ENCODE measurements at places on chromosomes 4 and X.
A peak's percentile ranks its signal among the peaks of the same experiment; 100 is the strongest.

GRCh38 chr4:83331956-83332355 is 2.7 kb downstream of the HPSE start:
- no peak for DNase-seq

DNA sequence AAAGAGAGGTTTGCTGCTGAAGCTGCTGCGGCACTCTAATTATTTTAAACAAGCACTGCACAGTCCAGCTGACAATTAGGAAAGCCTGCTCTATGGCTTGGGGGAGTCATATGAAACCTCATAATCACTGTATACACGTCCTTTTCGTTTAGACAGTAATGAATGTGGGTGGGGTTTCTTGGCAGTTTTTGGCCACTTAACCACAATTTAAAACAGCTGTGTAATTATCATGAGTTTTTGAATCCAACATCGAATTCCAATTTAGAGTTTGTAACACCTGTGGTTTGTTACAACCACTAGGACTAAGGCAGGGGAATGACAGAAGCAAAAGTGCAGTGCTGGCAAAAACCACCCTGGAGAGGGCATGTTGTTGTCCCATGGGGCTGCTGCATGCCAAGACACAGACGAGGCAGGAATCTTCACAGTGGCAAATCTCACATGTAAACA is 99.5 kb downstream of the CXXC4 start:
- DNase-seq, result no peak

GRCh38 chrX:39196192-39197102 is 395.2 kb downstream of the MID1IP1 start:
- peak; percentile 12 for DNase-seq

GRCh38 chr4:2787230-2788100 is 5.4 kb upstream of the SH3BP2 start:
- no peak for DNase-seq
